ENCODE measurements at places on chromosomes 1 and 21.

GRCh38 chr1:232226197-232226712 lies 403.7 kb downstream of the SIPA1L2 start:
- DNase-seq: peak; percentile 69

- no peak for DNase-seq
These were observed 188.5 kb downstream of the NFIA start for GRCh38 chr1:61270761-61271411.

DNA sequence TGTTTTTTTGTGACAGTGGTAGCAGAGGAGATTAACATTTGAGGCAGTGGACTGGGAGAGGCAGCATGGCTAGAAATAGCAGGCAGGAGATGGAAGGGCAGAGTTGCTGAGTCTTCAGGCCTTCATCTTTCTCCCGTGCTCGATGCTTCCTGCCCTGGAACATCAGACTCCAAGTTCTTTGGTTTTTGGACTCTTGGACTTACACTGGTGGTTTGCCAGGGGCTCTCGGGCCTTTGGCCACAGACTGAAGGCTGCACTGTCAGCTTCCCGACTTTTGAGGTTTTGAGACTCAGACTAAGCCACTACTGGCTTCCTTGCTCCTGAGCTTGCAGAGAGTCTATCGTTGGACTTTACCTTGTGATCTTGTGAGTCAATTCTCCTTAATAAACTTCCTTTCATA lies 24.2 kb upstream of the LEFTY2 start:
- DNase-seq: no peak

GRCh38 chr1:228362884-228363450 lies 43.7 kb downstream of the TRIM11 start:
- no peak for DNase-seq

GRCh38 chr1:104629589-104629988 lies 879.9 kb downstream of the AMY1C start:
- DNase-seq: no peak

DNA sequence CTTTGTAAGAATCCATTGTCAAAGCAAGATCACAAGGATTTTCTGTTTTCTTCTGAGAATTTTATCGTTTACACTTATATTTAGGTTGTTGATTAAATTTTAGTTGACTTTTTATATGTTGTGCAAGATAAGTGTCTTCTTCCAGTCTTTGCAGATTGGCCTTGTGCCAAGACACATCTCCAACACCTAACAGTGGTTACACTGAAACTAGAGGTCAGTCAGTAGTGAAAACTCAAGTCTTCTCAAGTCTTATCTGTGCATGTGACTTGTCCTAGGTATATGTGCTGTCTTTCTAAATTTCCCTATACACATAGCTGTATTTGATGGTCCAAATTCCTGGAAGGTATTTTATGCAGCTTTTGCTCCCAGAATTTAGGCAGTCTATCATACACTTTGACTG lies 1183.2 kb upstream of the B3GALT2 start:
- no peak for DNase-seq

- DNase-seq: no peak
These were observed 48.5 kb upstream of the RC3H1 start for GRCh38 chr1:174070614-174071013.

GRCh38 chr1:44537956-44538355 lies 132.9 kb downstream of the RNF220 start:
- no peak for DNase-seq

GRCh38 chr1:88509379-88509778 lies 174.7 kb upstream of the PKN2 start:
- DNase-seq: peak; percentile 37

DNA sequence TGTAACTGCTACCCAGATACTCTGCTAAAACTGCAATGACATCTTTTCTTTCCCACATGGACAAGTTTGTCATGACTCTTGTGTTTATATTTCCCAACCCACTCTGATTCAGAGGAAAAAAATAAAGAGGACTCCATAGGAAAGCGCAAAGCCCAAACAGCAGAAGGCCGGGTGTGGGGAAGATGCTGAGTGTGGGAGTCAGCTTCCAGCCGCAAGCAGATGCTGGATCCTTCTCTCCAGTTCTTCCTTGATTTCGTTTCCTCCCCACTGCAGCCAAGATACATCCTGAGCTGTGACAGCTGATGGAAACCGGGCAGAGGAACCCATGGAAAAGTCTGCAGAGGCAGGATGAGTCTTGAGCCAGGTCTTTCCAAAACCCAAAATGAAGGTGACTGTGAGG lies 498.2 kb downstream of the PLPP3 start:
- peak; percentile 95 for DNase-seq

DNA sequence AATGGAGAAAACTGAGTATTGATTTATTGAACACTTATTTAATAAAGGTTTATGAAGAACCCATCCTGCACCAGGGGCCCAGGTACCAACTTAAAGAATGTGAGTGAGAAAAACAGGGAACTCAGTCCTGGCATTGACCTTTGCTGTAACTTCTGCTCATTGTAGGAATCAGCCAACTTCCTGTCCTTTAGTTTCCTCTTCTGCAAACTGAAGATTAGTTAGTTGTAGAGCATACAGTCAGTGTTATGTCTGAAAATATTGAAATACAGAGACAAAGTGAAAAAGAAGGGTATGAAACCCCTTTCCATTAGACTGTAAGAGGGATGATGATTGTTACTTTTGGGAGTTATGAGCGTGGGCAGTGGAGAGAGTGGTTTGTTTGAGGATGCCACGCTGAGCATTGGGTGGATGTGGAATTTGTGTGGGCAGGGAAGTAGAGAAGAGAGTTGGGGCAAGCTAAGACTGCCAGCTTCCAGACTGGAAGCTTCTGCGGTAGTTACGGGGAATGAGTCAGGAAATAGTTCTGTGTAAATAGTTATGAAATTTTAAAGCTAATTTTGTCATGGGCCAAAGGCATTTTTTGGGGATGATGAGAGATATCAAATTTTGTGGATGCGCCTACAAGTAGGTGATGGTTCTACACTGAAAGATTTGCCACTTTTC lies 89.2 kb downstream of the GPR88 start:
- peak; percentile 88 for DNase-seq

GRCh38 chr1:226662642-226663326 lies 76.3 kb downstream of the ITPKB start:
- DNase-seq: peak; percentile 90

DNA sequence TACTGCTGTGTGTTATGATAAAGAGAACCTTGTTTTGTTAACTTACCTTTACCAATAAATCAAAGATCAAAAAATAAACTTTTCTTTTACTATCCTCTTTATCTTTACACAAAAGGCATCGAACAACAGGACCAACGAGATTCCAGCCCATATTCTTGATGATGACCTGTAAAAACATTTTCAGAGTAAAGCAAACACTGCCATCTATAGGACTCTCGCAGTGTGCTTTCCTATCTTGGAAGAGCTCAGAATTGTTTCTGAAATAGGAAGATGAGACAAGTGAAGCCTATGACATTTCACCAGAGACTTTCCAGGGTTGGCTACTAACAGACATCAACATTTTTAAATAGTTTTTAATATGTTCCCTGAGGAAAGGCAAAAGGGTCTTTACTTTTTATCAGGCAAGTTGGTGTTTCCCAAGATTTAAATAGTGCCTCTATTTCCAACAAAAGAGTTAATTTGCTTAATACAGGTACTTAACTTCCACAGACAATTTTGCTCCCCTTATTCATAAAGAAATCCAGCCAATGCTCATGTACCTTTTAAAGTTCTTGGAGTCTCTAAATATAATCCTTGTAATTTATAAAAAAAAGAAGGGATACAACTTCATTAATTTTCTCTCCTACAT lies 7.3 kb downstream of the GLMN start:
- DNase-seq: peak; percentile 66

- no peak for DNase-seq
These were observed 287.8 kb upstream of the USP25 start for GRCh38 chr21:15441992-15442391.

- no peak for DNase-seq
These were observed 110.5 kb upstream of the CAMK1G start for GRCh38 chr1:209473025-209473424.

DNA sequence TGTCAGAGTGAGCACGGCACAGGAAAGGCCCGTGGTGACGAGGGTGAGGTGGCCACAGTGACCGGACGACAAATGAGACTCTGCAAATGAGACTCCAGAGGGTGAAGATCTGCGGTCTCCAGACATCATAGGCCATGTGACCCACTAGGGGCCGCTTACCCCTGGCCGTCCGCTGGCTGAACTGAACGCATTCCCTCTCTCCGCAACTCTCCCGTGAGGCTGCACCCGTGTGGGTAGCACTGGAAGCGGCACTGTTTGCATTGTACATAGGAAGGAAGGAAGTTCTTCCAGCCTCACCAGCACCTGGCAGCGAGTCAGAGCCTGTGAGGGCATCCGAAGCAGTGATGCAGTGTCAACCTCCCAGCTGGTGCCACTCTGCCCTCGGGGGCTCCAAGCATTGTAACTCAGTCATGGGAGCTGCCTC lies 23.6 kb upstream of the SPSB1 start:
- DNase-seq: no peak

GRCh38 chr21:41318218-41318617 lies 1.6 kb downstream of the FAM3B start:
- DNase-seq: no peak

DNA sequence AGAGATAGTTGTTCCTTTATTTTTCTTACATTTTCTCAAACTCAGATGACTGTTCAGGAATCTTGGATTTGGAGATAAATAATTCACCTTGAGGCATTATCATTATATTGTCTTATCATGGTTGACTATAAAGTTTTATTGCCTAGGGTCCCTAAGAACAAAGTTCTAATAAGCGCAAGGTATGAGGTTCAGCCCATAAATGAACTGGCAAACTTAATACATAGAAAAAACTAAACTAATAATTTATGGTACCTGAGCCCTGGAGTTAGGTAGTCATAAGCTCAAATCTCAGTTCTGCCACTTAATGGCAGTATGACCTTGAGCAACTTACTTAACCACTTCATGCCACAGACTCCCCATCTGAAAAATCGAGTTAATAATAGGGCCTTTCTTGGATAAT lies 334.0 kb upstream of the PBX1 start:
- DNase-seq: no peak

- DNase-seq: no peak
These were observed 50.1 kb upstream of the RWDD3 start for GRCh38 chr1:95183952-95184351.

DNA sequence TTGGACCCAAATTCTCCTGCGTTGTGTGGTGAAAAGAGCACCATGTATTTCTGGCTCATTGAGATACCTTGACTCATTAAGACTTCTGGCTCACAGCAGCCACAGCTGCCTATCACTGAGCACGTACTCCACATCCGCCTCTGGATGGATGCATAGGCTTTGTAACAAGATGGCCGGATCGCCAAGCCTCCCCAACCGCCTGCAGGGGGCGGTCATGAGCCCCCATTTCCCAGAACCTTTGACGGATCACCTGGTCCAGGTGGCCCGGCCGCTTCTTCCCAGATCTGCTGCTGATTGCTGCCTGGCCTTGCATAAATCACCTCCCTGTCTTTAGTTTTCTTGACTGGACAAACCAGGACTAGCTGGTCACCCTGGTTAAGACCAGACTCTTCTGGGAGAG lies 156.5 kb upstream of the KLHDC7A start:
- DNase-seq: no peak

DNA sequence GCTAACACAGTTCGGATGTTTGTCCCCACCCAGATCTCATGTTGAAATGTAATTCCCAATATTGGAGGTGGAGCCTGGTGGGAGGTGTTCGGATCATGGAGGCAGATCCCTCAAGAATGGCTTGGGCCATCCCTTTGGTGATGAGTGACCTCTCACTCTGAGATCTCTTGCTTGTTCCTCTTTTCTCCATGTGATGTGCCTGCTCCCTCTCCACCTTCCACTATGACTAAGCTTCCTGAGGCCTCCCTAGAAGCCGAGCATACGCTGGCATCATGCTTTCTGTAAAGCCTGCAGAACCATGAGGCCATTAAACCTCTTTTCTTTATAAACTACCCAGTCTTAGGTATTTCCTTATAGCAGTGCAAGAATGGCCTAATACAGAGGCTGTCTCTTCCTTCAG lies 8.1 kb upstream of the PLA2G5 start:
- DNase-seq: no peak

- peak; percentile 52 for DNase-seq
These were observed 43.2 kb downstream of the ELK4 start for GRCh38 chr1:205588636-205589035.

DNA sequence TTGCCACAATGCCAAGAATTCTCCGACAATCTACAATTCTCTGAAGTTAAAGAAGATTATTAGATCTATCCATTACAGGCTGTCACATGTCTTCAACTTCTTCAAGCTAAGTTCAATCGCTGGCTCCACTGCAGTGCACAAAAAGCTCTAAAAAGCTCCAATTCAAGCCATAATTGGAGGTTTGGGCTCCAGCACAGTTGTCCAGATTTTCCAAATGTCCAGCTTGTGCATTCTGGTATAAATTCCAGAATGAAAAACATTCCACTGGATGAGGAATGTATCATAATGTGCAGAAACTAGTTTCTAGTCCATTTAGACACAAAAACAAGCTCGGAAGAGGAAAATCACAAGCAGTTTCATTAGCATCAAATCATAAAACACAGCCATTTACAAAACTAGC lies 138.6 kb downstream of the NRIP1 start:
- peak; percentile 32 for DNase-seq

DNA sequence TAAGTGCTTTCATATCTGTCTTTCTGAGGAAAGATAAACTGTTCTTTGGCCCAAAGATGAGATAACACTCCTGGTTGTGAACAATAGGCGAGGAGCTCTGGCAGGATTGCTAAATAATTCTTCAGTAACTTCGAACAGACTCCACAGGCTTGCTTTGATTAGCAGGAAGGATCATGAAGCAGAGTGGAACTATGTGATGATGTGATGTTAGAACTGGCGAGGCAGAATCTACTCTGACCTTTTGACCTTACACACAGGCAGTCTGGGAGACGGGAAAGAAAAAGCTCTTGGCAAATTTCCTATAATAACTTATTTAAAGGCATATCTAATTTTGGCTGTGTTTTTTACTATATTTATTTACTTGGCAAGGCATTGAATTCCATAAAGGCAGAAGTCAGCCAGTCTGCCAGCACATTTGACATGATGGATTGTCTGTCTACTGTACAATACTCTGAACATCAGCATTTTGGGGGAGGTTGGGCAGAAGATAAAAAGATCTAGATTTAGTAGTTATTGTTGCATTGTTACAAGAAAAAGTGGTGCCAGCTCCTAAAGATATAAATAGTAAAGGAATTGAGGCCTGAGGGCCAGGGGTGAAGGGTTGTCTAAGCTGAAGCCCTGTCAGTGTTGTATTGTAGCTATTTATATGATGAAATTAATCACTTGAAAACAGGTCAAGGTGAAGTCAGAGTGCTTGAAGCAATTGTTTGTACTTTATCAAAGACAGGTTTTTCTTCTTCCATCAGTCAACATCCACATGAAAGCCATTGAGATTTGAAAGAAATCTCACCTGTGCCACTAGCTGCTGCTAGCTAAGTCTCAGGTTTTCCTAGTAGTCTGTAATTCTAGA lies 708.8 kb downstream of the LTN1 start:
- peak; percentile 89 for DNase-seq
